ENCODE measurements at places on chromosomes 13 and 19.
A peak's percentile ranks its signal among the peaks of the same experiment; 100 is the strongest.

- peak; percentile 54 for DNase-seq
Observed at GRCh38 chr19:518598-519231, 11.4 kb downstream of the TPGS1 start.

- DNase-seq = no peak
Observed at GRCh38 chr13:30401347-30401746, 20.9 kb upstream of the UBE2L5 start.

- no peak for DNase-seq
Observed at GRCh38 chr19:10935371-10936059, 6.9 kb downstream of the TIMM29 start.

GRCh38 chr19:31274251-31275067, 74.8 kb downstream of the TSHZ3 start:
- DNase-seq = no peak

- DNase-seq = no peak
Observed at GRCh38 chr13:99357131-99357596, 50.0 kb upstream of the GPR183 start.

GRCh38 chr13:38685974-38686576, 802 bp upstream of the FREM2 start:
- DNase-seq = no peak

- DNase-seq = no peak
Observed at GRCh38 chr13:39825886-39826285, 170.4 kb downstream of the COG6 start.

GRCh38 chr13:97278435-97279411, 56.6 kb downstream of the MBNL2 start:
- DNase-seq = no peak

GRCh38 chr13:44024167-44024845, 144.6 kb downstream of the LACC1 start:
- DNase-seq = no peak

GRCh38 chr19:33264881-33265445, 37.4 kb downstream of the CEBPA start:
- DNase-seq = no peak

- peak; percentile 10 for DNase-seq
Observed at GRCh38 chr19:6278740-6279619, 795 bp downstream of the MLLT1 start.

- no peak for DNase-seq
Observed at GRCh38 chr13:106710266-106710665, 142.3 kb upstream of the ARGLU1 start.

GRCh38 chr19:15025217-15025616, 24.1 kb upstream of the CASP14 start:
- DNase-seq = no peak

- DNase-seq = no peak
Observed at GRCh38 chr13:27820524-27821482, 28.5 kb downstream of the GSX1 start.

DNA sequence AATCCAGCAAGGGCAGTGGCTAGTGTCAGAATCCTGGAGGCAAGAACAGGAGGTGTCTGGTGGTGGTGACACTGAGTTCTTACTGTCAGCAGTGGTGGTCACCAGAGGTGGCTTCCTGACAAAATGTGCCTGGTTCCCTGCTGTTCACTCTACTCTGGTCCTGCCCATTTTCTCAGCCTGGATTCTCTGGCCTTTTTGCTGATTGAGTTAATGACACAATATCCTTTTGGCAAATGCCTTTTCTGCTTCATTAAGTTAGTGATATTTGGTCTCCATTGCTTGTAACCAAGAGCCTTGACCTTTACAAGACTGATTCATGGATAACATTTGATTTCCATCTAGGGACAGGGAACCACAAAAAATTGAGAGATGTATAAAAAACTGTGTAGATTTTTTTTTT, 51.1 kb downstream of the RFC3 start:
- no peak for DNase-seq

GRCh38 chr19:13270514-13271105, 120.4 kb downstream of the IER2 start:
- DNase-seq = no peak

- DNase-seq = no peak
Observed at GRCh38 chr19:49434907-49435583, 6.3 kb downstream of the SLC17A7 start.

DNA sequence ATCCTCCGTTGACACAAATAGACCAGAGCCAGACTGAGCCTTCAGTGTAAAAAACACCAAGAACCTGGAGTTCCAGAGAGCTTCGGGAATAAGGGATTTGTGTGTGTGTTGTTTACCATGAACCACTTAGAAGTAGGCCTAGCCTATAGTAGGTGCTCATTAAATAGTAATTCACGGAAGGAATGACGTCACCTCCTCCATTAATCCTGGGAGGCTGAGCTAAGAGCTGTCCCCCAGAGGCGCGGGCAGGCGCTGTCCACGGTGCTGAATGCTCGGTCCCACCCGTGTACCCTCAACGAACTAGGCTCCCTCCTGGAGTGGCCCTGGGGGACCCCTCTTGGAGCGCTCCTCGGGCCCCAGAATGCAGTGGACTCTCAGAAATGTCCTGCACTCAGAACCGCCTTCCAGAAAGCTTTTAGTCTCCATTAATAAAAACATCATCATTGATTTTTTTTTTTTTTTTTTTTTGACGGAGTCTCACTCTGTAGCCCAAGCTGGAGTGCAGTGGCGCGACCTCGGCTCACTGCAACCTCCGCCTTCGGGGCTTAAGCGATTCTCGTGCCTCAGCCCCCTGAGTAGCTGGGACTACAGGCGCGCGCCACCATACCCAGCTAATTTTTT, 6.5 kb downstream of the UNC13A start:
- peak; percentile 58 for DNase-seq

- no peak for DNase-seq
Observed at GRCh38 chr13:110448677-110449076, 112.8 kb downstream of the RAB20 start.

DNA sequence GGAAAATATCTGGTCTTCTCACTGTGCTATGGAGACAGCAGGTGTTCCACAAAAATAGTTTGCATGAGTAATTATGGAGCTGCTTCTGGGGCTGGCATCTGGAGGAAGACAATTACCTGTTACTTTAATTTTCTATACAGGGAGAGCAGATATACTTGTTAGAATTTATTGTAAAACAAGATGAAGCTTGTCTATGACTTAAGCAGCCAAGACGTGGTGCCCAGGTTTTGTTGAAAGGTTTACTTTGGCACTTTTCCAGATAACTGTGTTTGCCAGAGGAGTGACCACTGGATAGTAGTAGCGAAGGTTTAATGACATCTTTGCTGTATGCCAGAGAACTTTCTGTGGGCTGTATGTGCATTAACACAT, 134.5 kb upstream of the KL start:
- no peak for DNase-seq

DNA sequence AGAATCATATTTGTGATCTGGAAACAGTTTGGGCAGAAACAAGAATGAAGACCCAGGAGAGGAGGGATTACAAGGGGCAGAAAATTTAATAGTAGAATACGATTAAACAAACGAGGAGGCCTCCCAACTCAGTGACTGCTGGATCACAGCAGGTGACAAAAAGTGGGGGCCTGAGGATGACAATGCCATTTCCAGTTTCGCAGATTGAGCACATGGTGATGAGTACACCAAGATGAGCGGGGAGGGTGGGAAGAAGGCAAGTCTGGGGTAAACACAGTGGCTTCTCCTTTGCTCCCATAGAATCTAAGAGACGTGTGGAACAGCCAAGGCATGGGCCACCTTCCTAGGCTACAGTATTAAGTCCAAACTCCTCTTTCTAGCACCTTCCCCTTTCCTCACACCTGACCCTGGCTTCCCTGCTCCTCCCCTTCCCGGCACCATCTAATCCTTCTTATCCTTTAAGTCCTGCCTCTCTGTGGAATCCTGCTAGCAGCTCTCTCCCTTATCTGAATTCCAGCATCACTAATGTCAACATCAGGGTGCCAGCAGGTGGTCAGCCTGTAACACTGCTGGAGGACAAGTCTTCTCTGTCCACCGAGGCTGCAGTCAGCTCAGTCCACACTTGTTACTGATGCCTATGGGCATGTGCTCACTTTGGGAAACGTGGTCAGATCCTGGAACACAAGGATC, 13.5 kb downstream of the ATP7B start:
- DNase-seq = no peak

DNA sequence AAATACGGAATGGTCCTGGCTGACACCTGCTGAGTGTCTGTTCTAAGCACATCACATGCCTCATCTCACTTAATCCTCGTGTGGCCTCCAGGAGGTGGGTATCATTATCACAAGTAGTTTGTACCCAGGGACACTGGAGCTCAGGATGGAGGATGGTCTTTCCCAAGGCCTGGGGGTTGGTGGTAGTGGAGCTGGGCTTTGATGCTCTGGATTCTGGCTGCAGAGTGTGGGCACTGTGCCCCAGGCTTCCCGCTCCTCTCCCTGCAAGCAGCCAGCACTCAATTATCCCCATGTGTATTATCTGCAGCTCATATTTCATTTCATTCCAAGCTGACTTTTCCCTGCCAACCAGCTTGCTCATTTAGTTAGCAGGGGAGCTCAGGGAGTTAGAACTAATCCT, 52.1 kb downstream of the SIAH3 start:
- no peak for DNase-seq

- DNase-seq = no peak
Observed at GRCh38 chr19:41408256-41408655, 10.6 kb downstream of the BCKDHA start.

- DNase-seq = no peak
Observed at GRCh38 chr13:74153316-74153715, 19.1 kb upstream of the KLF12 start.

- no peak for DNase-seq
Observed at GRCh38 chr13:42484386-42484785, 89.6 kb upstream of the TNFSF11 start.

GRCh38 chr13:59099182-59099974, 1064.3 kb downstream of the DIAPH3 start:
- DNase-seq = no peak

GRCh38 chr19:29873801-29874575, 62.2 kb downstream of the CCNE1 start:
- DNase-seq = no peak

GRCh38 chr13:38395497-38395788, 45.8 kb downstream of the UFM1 start:
- no peak for DNase-seq

DNA sequence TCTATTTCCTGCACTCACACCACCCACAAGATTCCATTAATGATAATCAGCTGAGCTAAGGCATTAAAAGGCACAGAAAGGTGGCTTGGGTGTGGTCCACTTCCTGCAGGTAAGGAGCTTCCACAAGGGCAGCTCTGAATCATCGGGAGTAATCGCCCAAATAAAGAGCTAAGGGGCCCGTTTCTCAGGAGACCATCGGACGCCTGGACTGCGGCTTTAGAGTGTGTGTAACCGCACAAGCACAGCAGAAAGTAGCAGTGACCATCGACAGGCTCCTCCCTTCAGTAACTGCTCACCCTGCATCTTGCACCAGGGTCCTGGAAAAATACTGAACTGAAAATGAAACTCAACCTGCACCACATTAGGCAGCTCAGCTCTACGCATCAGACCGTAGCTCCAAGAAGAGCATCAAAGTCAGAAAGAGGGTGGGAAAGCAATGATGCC, 6.0 kb downstream of the STK24 start:
- DNase-seq = peak; percentile 25

- no peak for DNase-seq
Observed at GRCh38 chr13:91805605-91806004, 407.2 kb downstream of the GPC5 start.

DNA sequence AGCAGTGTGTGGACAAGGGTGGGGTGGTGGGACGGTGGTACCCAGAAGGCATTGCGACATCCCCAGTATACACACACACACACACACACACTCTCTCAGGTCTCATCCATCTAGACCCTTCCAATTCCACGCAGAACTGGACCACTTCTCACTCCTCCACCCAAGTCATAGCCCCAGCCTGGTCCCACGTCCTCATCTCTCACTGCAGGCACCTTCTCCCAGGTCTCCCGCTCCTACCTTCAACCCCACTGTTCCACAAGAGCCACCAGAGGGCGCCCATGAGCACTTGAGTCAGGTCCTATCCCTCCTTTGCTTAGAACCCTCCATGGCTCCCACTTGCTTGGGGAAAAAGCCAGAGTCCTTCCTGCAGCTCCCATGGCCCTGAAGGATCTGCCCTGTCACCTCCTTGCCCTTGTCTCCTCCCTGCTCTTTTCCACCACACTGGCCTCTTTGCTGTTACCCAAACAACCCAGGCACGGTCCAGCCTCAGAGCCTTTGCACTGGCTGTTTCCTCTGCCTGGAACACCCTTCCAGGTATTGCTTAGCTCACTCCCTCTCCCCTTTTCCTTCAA, 62.6 kb downstream of the IER2 start:
- DNase-seq = peak; percentile 83

GRCh38 chr13:108629181-108629752, at the start of gene MYO16:
Gene MYO16, plus strand, starts transcription at chr13:108629611. Its CDS starts 234 bp downstream, at chr13:108629845.
- no peak for DNase-seq

- no peak for DNase-seq
Observed at GRCh38 chr19:2588081-2588777, 112.3 kb downstream of the GADD45B start.

DNA sequence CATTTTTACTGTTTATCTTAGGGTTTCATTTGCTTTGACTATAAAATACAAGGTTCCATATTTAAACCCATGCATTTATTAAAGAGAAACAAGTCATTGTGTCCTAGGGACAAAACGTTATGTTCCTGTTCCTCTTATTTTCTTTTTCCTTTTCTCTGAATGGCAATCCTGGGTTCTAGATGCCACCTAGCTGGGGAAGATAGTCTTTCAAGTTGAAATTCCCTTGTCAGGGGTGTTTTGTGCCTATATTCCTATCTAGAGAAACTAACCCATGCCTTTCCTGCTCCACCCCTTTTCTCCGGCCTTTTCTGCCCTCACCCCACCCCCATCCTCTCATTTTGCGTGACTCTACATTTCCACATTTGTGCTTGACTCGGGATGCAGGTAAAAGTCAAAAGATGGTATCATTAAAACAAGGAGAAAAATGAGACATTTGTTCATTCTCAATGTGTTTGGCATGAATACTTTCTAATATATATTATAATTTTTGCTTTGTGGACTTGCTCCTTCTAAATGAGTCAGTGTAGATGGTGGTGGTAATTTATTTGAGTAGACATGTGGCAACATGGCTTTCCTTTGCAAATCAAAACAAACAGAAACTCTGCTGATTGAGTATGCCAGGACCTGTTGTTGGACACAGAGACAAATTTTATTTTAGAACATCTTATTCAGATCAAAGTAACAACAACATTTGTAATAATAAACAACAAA, 26.8 kb upstream of the STARD13 start:
- no peak for DNase-seq

- no peak for DNase-seq
Observed at GRCh38 chr13:113511361-113511760, 20.9 kb upstream of the DCUN1D2 start.

- no peak for DNase-seq
Observed at GRCh38 chr19:32201636-32202051, 143.8 kb upstream of the ZNF507 start.

DNA sequence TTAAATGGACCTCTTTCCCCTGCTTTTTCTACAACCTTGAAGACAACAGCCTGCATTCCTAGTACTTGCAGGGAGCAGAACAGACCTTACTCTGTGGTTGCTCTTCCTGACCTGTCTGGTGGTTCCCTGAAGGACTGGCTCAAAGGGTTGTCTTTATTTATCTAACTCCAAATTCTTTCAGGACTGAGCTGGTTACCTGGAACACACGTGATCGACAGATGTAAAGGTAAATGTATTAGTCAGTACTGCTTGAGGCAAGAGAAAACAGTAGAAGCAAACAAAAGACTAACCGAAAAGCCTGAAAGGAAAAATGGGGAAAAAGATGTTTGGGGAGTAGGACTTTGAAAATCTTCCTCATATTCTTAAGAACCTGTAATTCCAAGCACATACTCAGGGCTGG, 17.9 kb downstream of the ZNF558 start:
- DNase-seq = no peak
